ENCODE measurements at places on chromosomes 1 and 21.

DNA sequence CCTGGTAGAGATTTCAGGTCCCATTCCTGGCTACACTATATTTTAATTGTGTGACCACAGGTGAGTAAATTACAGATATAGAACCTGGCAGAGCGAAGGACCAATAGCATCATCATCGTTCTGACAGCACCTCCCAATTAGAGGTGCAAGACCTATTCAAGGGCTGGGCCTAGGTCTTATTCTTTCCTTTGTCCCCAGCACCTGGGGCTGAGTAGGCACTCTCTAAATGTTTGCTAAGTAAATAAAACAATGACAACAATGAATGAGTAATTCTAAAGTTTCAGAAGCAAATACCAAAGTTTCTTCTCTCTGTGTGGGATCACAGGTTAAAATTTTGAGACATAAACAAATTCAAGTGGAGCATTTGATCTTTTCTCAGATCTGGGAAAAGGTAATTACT is 32.7 kb downstream of the BEND5 start:
- no peak for DNase-seq

GRCh38 chr1:8767006-8767405 is 50.4 kb downstream of the RERE start:
- no peak for DNase-seq

GRCh38 chr1:237411621-237412020 is 369.6 kb downstream of the RYR2 start:
- no peak for DNase-seq

DNA sequence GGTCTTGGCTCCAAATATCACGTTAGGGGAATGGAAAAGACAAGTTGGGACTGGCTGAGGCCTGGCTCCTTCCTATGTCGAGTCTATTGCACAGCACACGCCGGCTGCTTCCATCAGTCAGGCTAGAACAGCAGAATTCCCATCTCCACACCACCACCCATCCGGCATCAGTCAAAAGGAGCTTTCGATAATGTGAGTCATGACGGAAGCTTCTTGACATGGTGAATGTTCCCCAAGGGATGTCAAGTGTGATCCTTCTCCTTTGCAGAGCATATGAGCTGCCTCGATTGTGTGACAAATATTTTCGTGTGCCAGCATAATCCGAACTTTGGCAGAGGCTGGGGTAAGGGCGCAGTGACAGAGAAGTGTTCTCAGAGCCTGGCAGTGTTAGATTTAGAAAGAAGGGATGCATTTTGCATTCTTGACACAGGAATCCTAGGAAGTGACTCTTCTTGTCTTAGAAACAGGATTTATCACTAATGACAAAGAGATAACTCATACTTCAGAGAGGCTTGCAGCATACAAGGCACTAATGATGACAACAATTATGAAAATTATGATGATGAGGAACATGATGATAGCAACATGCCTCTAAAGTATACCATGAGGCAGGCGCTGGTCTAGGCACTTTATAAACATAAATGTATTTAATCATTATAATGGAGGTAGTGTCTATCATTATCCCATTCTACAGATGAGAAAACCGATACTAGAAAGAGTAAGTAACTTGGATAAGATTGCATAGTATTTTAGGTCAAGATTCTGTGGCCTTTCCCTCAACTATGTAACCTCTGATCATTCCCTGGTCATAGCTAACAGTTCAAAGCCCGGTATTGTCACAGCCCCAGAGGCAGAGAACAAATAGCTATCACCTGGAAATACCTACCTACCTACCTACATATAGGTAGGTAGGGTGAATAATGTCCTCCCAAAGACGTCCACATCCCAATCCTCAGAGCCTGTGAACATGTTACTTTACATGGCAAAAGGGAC is 135.0 kb downstream of the KCNJ6 start:
- no peak for DNase-seq

- no peak for DNase-seq
Measured at GRCh38 chr21:40244981-40245380, 377.7 kb downstream of the PCP4 start.

DNA sequence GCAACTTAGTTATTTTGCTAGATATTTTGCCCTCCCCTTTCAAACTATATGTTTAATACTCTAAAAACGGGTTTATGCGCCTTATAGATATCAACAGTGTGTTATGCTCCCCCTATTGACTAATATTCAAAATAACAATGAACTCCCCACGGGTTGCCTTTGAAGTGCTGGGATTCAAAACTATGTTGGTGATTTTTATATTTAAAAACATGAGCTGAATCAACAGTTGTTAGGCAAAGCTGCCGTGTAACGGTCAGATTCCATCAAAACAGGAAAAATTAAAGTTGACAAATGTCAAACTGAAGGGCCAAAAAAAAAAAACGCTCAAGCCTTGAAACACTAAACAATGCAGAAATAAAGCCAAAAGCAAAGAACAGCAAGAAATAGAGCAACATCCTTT is 2.5 kb downstream of the TGFBR3 start:
- DNase-seq: peak; percentile 12

DNA sequence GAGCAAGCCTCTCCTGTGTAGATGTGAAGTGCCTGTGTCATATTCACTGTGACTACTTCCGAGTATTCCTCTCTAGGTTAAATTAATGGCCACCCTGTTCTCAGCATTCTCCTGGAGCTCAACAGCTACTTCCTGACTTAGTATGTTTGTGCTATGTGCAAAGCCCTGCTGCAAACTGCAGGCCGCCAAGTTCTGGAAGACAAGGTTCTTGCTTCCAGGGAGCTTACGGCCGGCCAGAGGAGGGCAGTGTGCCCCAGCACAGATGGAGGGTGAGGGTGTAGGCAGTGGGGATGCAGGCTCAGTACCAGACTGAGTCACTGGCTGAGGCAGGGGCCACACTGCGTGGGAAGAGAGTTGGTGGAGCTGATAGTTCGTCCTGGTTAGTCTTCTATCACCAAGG is 43.2 kb downstream of the ELK4 start:
- DNase-seq: peak; percentile 32

GRCh38 chr1:8572106-8572505 is 245.3 kb downstream of the RERE start:
- no peak for DNase-seq

DNA sequence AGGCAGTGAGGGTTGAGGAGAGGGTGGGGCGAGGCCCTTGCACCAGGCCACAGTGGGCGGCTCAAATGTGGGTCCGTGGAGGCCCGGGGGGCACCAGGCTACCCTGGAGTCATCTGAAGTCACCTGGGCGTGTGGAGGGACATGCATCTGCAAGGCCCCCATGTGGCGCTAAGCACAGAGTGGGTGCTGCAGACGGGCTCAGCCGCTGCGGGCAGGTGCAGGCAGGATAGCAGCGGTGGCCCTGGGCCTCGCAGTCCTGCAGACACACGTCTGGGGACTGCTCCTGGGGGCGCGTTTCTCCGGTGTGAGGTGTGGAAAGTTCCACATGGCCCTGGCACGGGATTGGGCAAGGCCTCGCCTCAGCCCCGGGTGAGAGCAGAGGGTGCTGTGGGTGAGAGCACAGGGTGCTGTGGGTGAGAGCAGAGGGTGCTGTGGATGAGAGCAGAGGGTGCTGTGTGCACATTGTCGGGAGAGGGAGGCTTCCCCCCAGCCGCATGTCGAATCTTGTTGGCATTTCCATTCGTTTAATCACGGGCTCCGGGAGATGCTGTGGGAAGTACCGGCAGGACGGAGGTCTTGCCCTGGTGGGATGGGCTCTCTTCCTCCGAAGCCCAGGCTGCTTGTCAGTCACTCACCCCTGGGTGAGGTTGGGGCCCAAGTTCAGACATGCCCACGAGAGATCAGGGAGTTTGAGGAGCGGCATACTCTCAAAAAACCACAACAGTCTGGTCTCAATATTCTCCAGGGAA is 46.5 kb downstream of the TP73 start:
- no peak for DNase-seq

GRCh38 chr1:151988405-151988923 is 5.2 kb downstream of the S100A10 start:
- DNase-seq: no peak

GRCh38 chr1:44613941-44614340 is 60.3 kb downstream of the TMEM53 start:
- DNase-seq: no peak

DNA sequence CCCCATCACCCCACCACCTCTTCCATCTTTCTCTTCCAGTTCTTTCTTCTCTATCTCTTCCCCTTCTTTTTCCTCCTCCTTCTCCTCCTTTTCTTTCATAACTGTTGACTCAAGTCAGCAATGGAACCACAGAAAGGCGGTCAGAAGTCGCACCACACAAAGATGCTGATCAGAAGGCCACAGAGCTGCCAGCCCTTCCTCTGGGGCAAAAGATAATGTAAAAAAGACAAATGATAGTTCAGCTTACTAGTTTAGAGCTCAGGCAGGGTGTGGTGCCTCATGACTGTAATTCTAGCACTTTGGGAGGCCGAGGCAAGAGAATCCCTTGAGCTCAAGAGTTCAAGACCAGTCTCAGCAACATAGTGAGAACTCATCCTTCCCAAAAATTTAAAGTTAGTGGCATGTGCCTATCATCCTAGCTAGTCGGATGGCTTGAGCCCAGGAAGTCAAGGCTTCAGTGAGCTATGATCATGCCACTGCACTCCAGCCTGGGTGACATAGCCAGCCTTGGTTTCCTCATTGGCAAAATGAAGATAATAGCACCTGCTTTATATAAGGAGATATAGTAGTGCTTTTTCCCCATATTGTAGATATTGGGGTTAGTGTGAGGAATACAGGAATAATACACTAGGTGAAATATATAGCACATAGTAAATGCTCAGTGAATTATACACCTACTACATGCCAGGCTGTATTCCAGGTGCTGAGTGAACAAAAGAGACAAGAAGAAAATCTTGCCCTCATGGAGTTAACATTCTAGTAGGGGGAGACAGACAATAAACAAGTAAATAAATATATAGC is 12.5 kb upstream of the IGSF3 start:
- DNase-seq: no peak

- DNase-seq: no peak
Measured at GRCh38 chr1:246292571-246292970, 214.5 kb downstream of the SMYD3 start.

DNA sequence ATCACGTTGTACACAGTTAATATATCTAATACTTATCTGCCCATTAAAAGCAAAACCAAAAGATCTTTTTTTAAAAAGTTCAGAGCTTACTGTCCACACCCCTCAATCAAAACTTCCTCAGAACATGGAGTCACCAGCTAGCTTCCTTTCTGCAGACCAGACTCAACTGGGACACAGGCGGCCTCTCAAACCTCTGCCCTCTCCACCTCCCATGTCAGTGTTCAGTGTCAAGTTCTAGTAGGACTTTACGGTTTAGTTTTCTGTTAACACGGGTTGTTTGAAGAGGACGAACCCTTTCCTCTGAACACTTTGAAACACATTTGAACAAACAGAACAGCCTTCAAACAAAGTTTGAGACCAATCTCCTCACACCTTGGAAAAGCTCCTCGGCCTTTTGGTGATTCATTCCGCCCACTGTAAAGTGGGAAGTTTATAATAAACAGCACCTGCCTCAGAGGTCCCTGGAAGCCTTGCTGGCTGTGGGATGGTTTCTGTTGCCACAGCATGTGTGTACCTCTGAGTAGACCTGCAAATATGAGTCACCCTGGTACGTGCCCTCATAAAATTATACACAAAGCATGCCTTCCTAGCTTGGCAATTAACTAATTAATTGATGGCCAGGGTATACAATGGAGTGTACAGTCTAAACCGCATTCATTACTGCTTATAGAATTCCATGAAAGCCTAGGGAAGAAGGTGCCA is 48.4 kb upstream of the SIPA1L2 start:
- DNase-seq: no peak

GRCh38 chr1:236692128-236692527 is 5.8 kb downstream of the ACTN2 start:
- DNase-seq: no peak

- DNase-seq: no peak
Measured at GRCh38 chr21:37008724-37009123, 2.2 kb downstream of the RIPPLY3 start.

DNA sequence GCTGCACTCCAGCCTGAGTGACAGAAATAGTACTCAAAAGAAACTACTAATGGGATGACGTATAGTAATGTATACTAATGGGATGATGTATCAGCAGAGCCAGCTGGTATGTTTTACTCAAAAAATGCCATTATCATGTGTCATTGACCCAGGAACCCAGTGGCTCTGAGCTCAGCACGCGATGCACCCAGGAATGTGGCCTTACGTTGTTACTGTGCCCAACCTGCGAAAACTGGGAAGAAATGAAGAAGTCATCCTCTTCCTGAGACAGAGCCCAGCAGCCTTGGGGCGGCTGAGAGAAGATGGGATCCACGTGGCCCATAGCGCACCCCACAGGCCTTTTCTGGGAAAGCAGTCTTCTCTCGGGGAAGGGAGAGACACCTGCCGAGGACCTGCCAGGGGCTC is 8.8 kb downstream of the UBE2J2 start:
- DNase-seq: no peak

DNA sequence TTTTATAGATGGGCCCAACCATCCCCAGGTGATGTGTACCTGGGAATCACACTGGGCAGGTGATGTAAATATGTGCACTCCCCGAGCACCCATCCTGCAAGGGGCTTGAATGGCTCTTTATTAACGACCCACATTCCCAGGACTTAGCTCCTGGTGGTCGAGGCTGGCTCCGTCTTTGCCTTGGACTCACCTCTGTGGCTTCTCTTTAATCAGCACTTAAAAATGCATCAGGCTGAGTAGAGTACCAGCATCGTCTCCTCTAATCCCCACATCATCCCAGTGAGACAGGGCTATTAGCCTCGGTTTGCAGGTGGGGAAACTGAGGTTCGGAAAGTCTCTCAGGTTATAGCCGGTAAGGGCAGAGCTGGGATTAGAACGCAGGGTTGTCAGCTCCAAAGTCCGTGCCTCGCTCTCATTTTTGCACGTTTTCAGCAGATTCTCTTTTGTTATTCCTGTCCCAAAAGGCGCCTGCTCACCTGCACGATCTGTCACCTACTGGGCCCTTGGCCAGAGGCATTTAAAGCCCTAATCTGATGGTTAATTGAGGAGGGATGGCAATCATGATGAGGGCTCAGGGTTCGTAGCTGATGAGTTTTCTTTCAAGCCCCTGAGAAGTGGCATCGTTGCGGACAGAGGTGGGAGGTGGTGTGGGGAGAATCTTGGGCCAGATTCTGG is 29.4 kb downstream of the SPSB1 start:
- DNase-seq: no peak

DNA sequence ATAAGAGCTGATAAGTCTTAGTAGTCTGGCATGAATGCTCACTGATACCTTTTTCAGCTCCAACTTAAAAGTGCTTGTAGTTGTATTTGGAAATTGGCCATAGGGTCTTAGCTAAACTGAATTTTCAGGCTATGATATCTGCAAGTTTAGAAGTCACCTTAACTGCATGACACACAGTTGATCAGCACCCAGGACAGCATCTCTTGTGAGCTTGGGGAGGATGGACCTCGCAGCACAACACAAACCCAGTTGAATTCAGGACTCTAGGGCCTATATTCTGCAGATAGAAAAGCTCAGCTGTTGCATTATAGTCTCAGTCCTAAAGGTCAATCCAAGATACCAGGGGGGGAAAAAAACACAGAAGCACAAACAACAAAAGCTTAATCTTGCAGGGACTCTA is 394.3 kb downstream of the KCNH1 start:
- DNase-seq: no peak

- no peak for DNase-seq
Measured at GRCh38 chr1:150650193-150650592, 20.8 kb upstream of the ENSA start.

- DNase-seq: no peak
Measured at GRCh38 chr21:9763807-9764206, 757.6 kb upstream of the TPTE start.

Measured in inflammatory macrophage treated with lipopolysaccharide for 4 hours (primary cell).